ENCODE measurements at places on chromosomes 3 and 15. TPM values are rescaled to one million over a fixed set of nuclear protein-coding genes. Genes with fewer than 3 reads are reported as not detected.

GRCh38 chr3:168888781-168889180, 774.7 kb downstream of the MECOM start:
- no peak for DNase-seq
- no peak overlapping the region for H3K27ac ChIP-seq
- no peaks in the 10 kb centered on the region for H3K4me1 ChIP-seq
- H3K27me3 ChIP-seq: no peaks in the 10 kb centered on the region

LTF gene
- total RNA-seq: 1.8 TPM

- H3K27me3 ChIP-seq: no peaks in the 10 kb centered on the region
- H3K36me3 ChIP-seq: no peaks in the 10 kb centered on the region
- DNase-seq: no peak
Measured at GRCh38 chr3:129061888-129062834, 1.6 kb downstream of the GP9 start.

- H3K27ac ChIP-seq: no peak overlapping the region
- no peaks in the 10 kb centered on the region for H3K27me3 ChIP-seq
- no peaks in the 10 kb centered on the region for H3K36me3 ChIP-seq
Measured at GRCh38 chr3:170352936-170353335, 4.6 kb upstream of the SKIL start.

DNA sequence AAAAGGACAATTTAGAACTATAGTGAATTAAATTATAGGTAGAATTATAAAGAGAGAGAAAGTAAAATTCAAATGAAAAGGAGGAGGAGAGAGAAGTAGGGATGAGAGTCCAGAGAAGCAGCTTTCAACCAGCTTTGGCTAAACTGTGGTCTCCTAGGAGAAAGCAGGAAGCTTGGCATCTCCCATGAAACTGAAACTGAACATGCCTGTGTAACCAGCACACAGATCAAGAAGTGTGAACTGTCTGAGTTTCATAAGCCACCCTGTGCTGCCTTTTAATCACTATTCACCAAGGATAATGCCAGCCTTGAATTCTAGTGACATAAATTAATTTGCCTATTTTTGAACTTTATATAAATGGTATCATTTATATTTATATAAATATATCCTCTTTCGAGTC, 128.5 kb downstream of the MYRIP start:
- DNase-seq: no peak
- no peak overlapping the region for H3K27ac ChIP-seq
- H3K4me3 ChIP-seq: no peak overlapping the region
- no peaks in the 10 kb centered on the region for H3K36me3 ChIP-seq

GRCh38 chr3:18747383-18747782, 322.2 kb upstream of the SATB1 start:
- H3K27ac ChIP-seq: no peak overlapping the region
- no peaks in the 10 kb centered on the region for H3K36me3 ChIP-seq
- H3K27me3 ChIP-seq: no peaks in the 10 kb centered on the region
- no peaks in the 10 kb centered on the region for H3K4me1 ChIP-seq

- no peak overlapping the region for H3K4me3 ChIP-seq
- H3K27ac ChIP-seq: no peak overlapping the region
- H3K36me3 ChIP-seq: no peaks in the 10 kb centered on the region
- H3K4me1 ChIP-seq: peaks cover 20% of the 10 kb centered on the region
Measured at GRCh38 chr3:156820692-156821080, 5.5 kb upstream of the LEKR1 start.

DNA sequence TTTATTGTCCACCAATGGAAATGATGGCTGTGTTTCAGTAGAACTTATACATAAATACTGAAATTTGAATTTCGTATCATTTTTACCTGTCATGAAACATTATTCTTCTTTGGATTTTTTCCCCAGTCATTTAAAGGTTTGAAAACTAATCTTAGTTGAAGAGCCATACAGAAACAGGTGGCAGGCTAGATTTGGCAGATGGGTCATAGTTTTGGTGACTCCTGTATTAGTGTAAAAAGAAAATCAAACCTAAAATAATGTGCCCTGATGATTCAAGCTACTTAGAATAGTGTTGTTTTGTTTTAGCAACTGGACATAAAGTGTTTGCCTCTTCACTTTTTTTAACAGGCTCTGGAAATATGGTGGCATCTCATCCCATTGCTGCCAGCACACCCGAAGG, 68.9 kb downstream of the SIDT1 start:
- H3K27me3 ChIP-seq: no peaks in the 10 kb centered on the region
- no peaks in the 10 kb centered on the region for H3K4me1 ChIP-seq
- no peak for DNase-seq
- H3K4me3 ChIP-seq: no peak overlapping the region
- no peak overlapping the region for H3K27ac ChIP-seq

CTXN2 gene
- total RNA-seq: not detected

RHCG gene
- total RNA-seq: 1.1 TPM

DNA sequence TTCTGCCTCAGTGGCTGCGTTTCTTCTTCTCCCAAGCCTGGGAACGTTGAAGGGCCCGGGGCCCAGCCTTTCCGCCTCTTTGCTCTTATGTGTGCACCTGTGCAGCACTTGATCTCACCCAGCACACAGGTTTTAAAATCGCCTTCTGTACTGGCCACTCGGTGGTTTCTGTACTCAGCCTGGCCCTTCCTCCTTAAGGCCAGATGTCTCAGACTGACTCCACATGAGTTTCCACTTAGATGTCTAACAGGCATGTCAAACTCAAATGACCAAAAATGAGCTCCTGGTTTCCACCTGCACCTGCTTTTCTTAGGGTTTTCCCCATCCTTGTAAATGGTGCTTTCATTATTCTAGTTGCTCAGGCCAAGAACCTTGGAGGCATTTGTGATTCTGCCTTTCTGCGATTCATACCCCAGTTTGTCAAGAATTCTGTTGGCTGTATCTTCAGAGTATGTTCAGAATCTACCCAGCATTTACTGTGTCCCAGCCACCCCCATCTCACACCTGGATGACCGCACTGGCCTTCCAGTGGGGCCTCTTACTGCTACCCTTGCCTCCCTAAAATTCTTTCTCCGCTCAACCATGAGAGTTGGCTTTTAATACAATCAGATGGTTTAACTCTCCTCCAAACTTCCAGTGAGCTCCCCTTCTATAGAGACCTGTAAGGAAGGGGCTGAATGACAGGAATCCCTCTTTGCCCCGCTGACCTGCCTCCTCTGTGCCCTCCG, 2.2 kb upstream of the TRAK1 start:
- no peaks in the 10 kb centered on the region for H3K36me3 ChIP-seq
- DNase-seq: no peak
- H3K4me1 ChIP-seq: no peaks in the 10 kb centered on the region
- H3K27ac ChIP-seq: no peak overlapping the region
- H3K4me3 ChIP-seq: no peak overlapping the region

DNA sequence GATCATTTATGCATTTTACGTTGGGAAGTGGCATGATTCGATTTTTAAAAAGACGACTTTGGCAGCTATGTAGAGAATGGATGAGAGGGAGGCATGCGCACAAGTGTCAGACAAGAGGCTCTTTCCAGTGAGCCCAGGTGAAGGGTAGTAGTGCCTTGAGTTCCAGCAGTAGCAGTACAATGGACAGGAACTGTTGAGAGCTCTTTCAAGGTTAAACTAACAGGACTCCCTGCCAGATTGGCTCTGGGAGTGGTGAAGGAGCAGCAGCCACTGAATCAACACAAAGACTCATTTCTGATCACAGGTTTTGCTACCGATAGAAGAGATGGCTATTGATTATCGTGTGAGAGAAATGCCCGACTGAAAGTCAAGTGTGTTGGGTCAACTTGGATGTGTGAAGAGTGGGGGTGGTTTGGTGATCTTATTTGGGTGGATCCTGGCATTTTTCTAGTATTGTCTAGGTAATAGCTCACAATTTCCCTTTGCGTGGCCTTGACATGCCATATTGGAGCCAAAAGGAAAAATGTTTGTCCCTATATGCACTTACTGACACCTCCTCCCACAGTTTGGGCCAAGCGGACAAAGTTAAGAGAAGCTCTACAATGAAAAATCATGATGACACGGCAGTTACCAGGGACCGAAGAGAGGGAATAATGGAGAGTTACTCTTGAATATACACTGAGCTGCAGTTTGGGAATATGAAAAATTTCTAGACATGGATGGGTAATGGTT, 81.6 kb upstream of the MDFIC2 start:
- H3K4me1 ChIP-seq: no peaks in the 10 kb centered on the region
- no peaks in the 10 kb centered on the region for H3K27me3 ChIP-seq
- H3K36me3 ChIP-seq: no peaks in the 10 kb centered on the region

PLS1 gene
- total RNA-seq: 22.8 TPM

DNA sequence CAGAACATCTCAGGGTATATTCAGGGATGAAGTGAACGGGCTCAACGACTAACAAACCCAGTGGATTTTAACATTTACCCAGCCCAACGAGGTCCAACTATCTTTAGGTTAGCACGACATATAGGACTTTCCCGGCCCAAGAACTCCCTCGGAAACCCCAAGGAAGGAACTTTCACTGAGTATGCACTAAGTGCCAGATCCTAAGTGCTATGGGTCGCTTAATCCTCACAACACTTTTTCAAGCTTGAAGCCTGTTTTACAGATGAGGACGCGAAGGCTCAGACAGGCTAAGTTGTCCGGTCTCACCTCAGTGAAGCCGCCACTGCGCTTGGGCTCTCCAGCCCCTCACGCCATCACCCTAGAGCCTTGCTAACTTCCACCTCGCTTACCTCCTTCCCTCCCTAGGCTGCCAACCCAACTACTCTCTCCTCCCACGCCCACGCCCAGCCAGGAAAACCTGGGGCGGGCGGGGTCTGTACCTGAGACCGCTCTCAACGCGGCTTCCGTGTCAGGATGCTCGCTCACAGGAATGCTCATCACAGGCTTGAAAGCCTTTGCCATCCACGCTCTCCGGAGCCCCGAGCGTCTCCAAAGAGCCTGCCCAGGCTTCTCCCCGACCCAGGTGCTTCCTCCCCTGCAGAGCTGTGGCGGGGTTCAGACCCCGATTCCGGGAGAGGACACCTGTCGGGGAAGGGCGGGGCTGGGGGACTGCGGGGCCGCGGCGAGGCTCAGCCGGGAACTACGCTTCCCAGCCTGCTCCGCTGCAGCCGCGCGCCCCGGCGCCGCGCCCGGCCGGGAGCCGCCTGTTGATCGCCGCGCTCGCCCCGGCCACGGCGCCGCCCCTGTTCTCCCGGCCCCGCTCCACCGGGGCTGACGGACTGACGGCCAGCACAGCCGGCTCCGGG, at the start of gene TMOD2:
TMOD2 (plus strand) TSS at position 806 of the 905 bp plus-strand sequence. CDS start 14,845 bp downstream, outside the sequence.
- H3K27me3 ChIP-seq: peaks cover 59% of the 10 kb centered on the region
- peaks cover 8% of the 10 kb centered on the region for H3K4me1 ChIP-seq
- no peak within 1 kb of the TSS for H3K27ac ChIP-seq
- H3K36me3 ChIP-seq: no peaks in the 10 kb centered on the region
- H3K4me3 ChIP-seq: peak within 1 kb of the TSS; percentile 95
- peak; percentile 71 for DNase-seq

GRCh38 chr3:13544293-13544831, 4.6 kb upstream of the FBLN2 start:
- H3K4me1 ChIP-seq: peaks cover 14% of the 10 kb centered on the region
- peak overlapping the region; percentile 46 for H3K27ac ChIP-seq
- no peak for DNase-seq
- no peak overlapping the region for H3K4me3 ChIP-seq
- H3K27me3 ChIP-seq: no peaks in the 10 kb centered on the region

DNA sequence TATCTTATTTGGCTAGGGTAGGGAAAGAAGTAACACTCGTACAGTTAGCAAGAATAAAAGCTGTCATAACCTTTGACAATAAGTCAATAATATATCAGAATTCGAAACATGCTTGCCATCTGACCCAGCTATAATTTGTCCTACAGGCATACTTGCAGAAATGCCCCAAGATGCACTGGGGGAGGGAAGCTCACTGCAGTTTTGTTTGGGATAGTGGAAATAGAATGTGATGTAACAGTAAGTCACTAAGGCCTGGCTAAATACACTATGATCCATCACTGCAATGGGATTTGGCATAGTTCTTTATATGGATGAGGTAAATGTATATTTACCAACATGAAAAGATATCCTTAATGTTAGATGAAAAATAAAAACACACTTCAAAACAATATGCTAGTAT, 25.5 kb upstream of the TMOD3 start:
- no peaks in the 10 kb centered on the region for H3K36me3 ChIP-seq
- no peak overlapping the region for H3K4me3 ChIP-seq
- H3K27me3 ChIP-seq: no peaks in the 10 kb centered on the region
- no peak overlapping the region for H3K27ac ChIP-seq
- no peak for DNase-seq

DNA sequence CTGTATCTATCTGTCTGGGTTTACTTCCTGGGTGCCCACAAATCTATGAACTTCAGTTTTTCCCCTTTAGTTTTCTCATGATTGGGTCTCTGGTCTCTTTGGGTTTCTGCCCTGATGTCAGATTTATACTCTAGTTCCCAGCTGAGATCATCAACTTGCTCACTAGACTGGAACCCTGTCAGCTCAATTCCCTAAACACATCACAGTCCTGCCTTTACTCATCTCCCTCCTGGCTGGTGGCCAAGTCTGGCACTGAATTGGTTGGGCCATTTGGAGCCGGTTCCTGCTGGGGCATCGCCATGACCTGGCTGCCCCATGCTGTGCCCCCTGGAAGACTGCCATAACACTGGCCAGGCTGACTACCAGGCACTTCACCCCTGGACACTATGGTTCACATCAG, 345.3 kb downstream of the CHST2 start:
- no peak for DNase-seq
- no peaks in the 10 kb centered on the region for H3K36me3 ChIP-seq
- H3K27me3 ChIP-seq: no peaks in the 10 kb centered on the region
- H3K27ac ChIP-seq: no peak overlapping the region
- no peak overlapping the region for H3K4me3 ChIP-seq

DNA sequence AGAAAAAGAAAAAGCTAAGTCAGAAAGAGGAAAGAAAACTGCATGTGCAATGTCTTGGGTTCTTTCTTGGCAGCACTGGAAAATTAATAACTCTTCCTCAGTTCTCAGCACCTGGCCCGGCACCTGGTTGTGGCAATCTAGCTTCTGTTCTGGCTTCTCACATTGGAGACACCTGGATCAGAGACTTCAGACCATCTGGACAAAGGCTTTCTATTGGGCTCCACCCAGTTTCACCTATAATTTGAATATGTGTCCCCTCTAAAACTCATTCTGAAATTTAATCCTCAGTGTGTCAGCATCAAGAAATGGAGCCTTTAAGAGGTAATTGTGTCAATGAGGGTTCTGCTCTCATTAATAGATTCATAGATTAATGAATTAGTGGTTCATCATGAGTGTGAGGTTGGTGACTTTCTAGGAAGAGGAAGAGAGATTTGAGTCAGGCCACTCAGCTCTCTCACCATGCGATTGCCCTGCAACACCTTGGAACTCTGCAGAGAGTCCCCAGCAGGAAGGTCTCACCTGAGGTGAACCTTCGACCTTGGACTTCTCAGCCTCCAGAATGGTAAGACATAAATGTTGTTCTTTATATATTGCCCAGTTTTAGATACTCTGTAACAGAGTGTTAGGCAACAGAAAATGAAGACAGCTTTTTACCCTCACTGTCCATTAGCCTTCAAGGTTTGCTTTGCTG, 679.9 kb downstream of the NTRK3 start:
- peaks cover 4% of the 10 kb centered on the region for H3K27me3 ChIP-seq
- H3K36me3 ChIP-seq: no peaks in the 10 kb centered on the region
- H3K4me3 ChIP-seq: no peak overlapping the region
- H3K27ac ChIP-seq: no peak overlapping the region

GRCh38 chr3:21991061-21991460, 240.1 kb upstream of the ZNF385D start:
- H3K36me3 ChIP-seq: no peaks in the 10 kb centered on the region
- no peak for DNase-seq
- H3K27me3 ChIP-seq: no peaks in the 10 kb centered on the region
- no peak overlapping the region for H3K4me3 ChIP-seq
- H3K27ac ChIP-seq: no peak overlapping the region

GRCh38 chr15:46622851-46623250, 988.0 kb downstream of the SQOR start:
- H3K36me3 ChIP-seq: no peaks in the 10 kb centered on the region
- H3K4me3 ChIP-seq: no peak overlapping the region
- no peaks in the 10 kb centered on the region for H3K27me3 ChIP-seq
- H3K4me1 ChIP-seq: no peaks in the 10 kb centered on the region
- H3K27ac ChIP-seq: no peak overlapping the region

COX5A gene
- 151 TPM for total RNA-seq

CALML4 gene
- 44.8 TPM for total RNA-seq
